ENCODE measurements at places on chromosomes 5 and 9.

- DNase-seq = peak; percentile 51
Measured at GRCh38 chr9:98168941-98169488, 23.4 kb downstream of the CORO2A start.

- no peak for DNase-seq
Measured at GRCh38 chr5:154410786-154411185, 35.0 kb upstream of the SAP30L start.

- no peak for DNase-seq
Measured at GRCh38 chr5:59416451-59416850, 477.1 kb downstream of the PDE4D start.

DNA sequence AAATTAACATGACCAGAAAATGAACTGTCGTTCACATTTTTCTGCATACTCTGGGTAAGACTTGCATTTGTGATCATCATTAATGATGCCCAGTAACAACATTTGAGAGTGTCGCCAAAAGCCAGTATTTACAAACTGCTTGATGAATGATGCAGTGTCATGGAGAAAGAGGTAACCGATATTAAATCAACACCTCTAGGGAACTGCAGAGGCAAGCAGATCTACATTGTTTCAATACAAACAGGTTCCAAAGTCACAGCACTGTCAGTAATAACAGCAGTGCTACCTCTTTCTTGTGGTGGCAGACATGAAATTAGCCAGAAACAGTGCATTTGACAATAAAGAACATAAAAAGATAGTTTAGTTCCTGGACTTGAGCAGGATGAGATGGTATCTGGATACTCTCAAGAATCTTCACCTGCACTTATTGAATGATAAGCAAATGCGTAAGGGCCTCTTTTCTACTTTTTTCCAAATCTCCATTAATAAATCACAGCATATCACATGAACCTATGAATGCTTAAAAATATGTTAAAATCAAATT lies 456.6 kb downstream of the ARHGEF28 start:
- DNase-seq = no peak

DNA sequence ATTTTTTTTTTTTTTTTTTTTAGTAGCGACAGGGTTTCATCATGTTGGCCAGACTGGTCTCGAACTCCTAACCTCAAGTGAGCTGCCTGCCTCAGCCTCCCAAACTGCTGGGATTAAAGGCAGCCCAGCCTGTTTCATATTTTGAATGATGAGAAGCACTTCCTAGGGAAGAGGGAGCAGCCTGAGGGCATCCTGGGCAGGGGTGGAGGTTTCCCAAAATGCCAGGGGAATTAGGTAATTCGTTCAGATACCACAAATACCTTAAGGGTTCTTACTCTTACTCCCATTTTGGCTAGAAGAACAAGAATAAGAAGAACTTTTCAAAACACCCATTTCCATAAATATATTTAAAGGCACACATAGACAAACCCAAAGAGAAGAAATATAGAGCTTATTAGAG lies 29.5 kb upstream of the RAPGEF1 start:
- no peak for DNase-seq

- DNase-seq = no peak
Measured at GRCh38 chr5:159104051-159104651, 4.4 kb upstream of the EBF1 start.

- no peak for DNase-seq
Measured at GRCh38 chr5:81290146-81290545, 11.2 kb upstream of the ZCCHC9 start.

- DNase-seq = no peak
Measured at GRCh38 chr9:84711398-84711777, 41.9 kb downstream of the NTRK2 start.

GRCh38 chr5:89981021-89981420 lies 428.5 kb downstream of the CETN3 start:
- no peak for DNase-seq

GRCh38 chr5:122967625-122968024 lies 68.9 kb downstream of the PPIC start:
- no peak for DNase-seq

DNA sequence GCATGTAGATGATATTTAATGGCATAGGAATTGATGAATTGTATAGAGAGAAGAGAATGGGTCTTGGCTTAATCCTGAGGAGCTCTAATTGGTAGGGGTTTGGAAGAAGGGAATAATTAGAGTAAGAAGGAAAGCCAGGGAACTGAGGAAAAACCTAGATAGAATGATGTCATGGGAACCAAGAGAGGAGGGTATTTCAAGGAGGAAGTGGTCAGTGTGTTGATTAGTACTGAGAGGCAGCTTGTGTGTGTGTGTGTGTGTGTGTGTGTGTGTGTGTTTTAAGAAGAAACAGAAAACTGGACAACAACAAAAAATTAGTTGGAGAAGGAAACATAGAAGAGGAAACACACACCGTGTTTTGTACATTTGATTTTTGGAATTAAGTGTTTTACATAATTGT lies 42.8 kb downstream of the MAST4 start:
- DNase-seq = no peak

DNA sequence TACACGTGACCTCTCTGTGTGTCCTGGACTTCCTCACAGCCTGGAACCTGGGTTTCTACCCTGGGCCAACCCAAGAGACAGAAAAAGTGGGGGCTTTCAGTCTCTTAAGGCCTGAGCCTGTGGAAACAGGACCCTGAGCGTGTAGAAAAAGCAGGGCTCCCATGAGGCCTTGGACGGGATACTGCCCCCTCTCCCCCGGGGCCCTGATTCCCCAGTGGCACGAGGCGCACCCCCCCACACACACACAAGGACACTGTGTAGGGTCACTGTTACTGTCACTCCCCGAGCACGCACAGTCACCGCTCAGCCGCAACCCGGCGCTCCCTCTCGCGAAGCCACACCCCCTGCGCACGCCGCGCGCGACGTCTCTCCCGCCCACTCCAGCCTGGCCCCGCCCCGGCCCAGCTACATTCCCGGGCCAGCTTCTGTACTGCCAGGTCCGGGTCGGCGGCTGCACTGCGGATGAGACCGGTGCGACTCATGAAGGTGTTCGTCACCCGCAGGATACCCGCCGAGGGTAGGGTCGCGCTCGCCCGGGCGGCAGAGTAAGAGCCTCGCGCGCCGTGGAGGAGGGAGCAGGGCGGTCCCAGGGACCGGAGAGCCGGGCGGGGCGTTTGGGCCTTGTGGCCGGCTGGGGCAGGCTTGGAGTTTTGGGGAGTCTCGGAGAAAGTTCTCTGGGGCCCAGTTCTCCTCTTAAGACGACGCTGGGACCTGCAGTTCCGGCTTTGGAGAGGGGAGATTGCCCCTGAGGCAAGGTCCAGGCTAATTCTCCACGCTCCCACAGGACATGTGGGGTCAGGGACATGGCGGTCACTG lies at the start of gene GRHPR:
GRHPR (plus strand) TSS at position 408 of the 816 bp plus-strand sequence; CDS start at position 463, 55 bp downstream.
- DNase-seq = peak; percentile 87

- no peak for DNase-seq
Measured at GRCh38 chr5:125576822-125577221, 830.4 kb upstream of the ZNF608 start.

DNA sequence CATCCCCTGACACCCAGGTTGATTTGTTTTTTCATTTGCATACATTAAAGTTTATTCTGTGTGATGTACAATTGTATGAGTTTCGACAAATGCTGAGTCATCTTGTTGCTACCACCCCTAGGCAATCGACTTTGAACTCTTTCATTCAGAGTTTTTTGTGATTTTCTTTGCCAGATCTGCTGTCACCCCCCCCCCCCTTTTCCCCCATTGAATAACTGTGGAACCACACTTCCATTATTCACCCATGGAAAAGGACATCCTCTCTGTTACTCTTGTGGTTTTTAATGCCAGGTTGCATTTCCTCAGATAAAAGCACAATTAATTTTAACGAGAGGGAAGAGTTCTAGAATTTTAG lies 13.7 kb upstream of the FAM120AOS start:
- no peak for DNase-seq

DNA sequence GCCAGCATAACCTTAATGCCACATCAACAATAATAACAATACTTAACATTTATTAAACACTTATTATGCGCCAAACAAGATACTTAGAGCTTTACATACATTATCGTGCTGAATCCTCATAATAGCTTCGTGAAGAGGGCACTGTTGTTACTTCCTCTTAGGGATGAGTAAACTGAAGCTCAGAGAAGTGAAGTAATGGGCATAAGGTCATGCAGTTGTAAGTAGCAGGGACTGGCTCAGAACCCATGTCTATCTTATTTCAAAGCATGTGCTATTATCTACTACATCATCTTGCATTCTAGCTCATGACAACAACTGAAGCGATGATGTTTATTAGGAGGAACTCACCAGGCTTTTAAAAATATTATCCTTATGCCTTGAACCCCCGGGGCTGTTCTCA lies 34.9 kb upstream of the PPP3R2 start:
- DNase-seq = no peak

DNA sequence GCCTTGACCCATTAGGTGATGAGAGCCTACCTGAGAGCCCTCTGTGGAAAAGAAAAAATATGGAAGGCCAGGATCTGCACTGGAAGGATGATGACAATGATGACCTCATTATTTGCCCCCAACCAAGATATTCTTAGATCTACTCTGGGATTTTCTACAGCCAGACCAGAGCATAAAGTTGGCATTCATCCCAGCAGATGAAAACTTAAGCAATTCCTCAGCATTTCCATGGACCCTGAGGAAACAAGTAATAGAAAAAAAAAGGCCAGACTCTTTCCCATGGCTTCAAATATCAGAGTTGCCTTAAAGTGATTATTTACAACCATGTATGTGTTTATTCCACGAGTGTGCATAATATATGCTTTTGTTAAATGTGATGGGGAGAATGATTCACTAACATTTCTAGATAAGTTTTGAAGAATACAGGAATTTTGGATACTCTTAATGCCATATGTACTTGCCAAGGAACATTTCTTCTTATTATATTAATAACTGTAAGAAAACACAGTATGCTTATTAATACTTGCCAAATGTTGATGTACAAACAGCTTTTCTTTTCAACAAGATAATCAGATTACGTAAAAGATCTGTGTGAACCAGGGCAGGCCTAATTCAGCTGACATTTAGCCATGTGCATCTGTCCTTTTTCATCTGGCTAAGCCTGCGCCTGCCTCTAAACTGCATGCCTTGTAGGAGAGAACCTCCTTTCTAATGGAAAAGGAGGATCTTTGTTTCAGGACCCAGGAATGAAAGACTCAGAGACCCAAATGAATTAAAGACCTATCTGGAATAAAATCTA lies 94.8 kb downstream of the ARRDC3 start:
- no peak for DNase-seq

- DNase-seq = no peak
Measured at GRCh38 chr9:21549251-21549765, 67.2 kb upstream of the IFNE start.

GRCh38 chr9:17938035-17938655 lies 359.3 kb downstream of the SH3GL2 start:
- DNase-seq = no peak

GRCh38 chr5:173577166-173577565 lies 39.3 kb downstream of the BOD1 start:
- no peak for DNase-seq

- DNase-seq = no peak
Measured at GRCh38 chr9:98134702-98135557, 15.9 kb upstream of the TRIM14 start.

- DNase-seq = no peak
Measured at GRCh38 chr5:142670804-142671203, 15.1 kb downstream of the FGF1 start.

DNA sequence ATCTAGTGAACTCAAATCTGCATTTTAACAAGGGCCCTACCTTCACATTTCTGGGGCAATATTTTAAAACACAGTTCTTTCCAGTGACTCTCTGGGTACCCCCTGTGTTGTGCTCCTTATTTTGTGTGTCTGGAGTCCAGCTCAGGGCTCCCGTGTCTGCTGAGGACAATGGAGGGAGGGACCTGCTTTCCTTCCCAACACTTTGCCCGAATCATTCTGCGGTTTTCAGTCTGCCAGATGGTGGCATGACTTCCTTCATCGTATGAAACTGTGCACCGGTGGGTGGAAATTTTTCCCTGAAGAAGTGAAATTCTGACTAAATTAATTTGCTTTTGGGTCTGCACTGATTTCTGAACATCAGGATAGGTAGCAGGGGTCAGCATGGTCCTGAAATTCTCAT lies 153.6 kb upstream of the CD180 start:
- no peak for DNase-seq

DNA sequence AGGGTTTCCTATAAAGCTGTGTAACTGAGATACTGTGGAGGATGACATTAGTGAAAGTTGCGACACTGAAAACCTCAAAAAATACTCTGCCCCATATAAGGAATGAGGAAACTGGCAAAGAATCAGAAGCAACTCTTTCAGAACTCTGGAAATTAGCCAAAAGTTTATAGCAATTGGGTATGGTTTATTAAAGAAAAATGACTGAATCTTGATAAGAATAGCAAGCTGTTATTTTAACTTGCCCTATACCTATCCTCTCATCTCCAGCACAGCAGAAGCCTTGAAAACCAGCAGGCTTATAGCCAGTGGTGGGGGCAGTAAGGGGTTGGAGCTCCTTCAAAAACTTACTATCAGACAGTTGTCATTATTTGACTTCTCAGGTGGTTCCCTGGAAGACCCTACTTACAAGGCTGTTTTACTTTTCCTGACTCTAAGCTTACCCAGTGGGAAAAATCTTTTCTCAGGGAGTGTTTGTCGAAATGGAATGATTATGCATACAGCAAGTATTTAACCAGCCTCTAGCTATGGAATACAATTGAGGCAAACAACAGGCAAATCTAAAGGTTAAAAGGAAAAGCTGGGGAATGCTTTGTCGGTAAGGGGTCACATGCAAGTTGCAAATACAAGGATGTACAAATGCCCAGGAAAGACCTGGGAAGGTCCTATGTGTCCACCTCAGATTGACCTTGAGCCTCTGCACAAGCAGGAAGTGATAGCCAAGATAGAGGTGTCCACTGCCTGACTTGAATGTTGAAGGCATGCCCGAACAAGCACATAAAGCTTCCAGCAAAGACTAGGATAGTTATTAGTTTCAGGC lies 21.0 kb upstream of the FAM151B start:
- DNase-seq = no peak

GRCh38 chr5:5124231-5124630 lies 15.9 kb upstream of the ADAMTS16 start:
- DNase-seq = no peak

DNA sequence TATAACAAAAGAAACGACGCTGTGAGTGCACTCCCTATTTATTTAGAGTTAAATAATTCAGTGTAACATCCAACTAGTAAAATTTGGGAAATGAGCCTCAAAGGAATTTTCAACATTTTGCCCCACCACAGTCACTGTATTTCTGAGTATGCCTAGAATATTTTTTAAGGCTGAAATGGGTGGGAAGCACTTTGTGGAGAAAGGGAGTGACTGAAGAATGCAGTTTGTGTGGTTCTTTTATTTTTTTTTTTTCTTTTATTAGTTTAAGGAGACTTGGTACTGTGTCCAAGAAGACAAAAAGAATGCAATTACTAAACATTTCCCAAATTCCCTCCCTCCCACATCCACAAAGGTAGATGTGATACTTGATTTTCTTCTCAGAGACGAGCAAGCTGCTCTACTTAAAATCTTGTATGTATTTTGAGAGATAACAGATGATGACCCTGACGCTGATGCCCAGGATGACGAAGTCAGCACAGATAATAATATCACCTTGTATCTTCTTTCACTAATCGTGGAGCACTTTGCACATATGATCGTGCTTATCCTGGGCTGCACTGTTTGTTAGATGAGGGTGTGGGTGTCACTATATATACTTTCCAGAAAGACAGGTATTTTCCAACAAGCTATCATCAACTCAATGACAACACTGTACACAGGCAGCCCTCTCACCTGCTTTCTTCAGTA lies 586.3 kb downstream of the RAB3C start:
- DNase-seq = no peak

GRCh38 chr5:103389846-103390245 lies 131.3 kb downstream of the MACIR start:
- DNase-seq = no peak
